ENCODE measurements at places on chromosomes 1 and 21.

DNA sequence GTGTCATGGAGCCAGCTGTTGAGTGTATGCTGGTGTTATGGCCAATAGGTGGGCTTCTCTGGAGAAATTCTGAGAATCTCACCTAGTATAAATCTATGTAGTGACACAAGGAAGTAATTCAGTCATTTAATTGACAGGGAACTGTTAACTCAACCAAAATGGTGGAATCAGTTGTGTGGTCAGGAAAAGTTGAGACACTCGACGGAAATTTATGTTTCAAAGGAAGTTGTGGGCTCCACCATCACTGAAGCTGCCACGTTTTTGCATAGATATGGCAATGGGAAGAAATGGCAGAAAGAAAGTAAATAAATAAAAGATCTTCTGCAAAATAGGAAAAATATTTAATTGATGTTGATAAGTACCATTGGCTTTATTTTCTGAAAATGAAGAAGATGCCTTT lies 84.5 kb downstream of the ATP6V1G3 start:
- DNase-seq = no peak

DNA sequence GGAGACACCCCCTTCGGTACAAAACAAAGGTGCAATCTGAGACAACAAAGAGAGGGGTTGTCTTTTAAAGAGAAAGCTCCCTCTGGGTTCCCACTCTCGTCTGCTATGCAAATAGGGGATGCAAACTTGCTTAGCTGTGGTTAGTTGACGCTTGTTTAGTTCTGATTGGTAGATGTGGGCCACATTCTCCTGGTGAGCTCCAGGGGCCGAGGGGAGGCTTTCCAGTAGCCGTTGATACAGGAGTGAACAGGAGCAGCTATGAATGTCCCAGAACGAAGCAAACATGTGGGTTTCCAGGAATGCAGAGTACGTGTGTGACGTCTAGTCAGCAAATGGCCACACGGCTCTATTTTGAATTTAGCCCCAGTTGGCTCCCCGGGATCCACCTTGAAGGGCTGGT lies 14.7 kb downstream of the TFF2 start:
- peak; percentile 72 for DNase-seq

DNA sequence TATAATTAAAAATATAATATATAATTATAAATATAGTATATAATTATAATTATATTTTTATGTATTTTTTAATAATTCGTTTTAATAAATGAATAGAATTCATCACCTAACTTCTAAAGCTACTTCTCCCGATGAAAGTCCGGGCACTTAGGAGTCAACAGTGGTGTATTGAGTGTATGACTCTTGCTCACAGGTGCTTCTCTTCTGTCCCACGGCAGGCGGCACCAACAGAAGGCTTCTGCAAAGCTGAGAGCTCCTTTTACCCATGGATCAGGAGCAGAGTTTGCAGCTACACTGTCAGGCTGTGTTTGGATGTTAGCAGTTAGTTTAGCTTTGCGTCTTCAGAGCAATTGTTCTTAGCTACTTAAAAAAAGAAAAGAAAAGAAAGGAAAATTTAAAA lies 122.4 kb downstream of the LIPI start:
- DNase-seq = peak; percentile 20

DNA sequence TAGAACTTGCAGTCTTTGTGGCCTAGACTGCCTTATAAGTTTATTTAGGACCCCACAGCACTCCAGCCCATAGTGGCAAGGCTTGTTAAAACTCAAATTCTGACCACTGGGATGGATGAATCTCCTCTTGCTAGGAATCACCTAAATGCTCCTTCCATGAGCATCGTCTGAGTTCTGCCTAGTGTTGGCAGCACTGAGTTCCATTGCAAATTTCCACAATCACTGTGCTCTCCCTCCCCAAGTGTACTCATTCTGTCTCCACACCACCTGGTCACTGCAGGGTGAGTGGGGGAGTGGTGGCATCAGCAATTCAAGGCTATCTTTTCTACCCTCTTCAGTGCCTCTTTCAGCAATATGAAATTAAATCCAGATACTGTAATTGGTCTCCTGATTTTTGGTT lies 46.7 kb upstream of the PTBP2 start:
- DNase-seq = no peak

DNA sequence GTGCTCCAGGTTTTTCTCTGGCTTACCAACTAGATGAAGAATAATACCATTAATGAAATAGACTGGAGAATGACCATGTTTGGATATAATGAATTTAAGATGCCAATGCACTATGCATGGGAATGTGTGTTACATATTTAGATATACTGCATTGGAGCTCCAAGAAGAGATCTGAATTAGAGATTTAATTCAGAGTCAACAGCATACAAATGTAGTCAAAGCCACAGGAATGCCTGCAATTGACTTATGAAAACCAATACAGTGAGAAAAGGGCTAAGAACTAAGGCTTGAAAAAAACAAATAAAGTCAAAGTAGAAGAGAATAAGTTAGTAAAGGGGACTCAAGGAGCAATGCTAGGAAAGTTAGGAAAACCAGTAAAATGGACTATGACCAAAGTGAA lies 59.1 kb downstream of the USP24 start:
- DNase-seq = no peak

GRCh38 chr1:154327466-154328317 lies 2.4 kb downstream of the ATP8B2 start:
- no peak for DNase-seq
